ENCODE measurements at places on chromosomes 12 and 14.

GRCh38 chr12:31658471-31659086 lies 909 bp upstream of the ETFBKMT start:
- DNase-seq = no peak

GRCh38 chr12:104460041-104460719 lies 3.4 kb downstream of the CHST11 start:
- no peak for DNase-seq

GRCh38 chr14:96129128-96129736 lies 75.4 kb upstream of the BDKRB2 start:
- no peak for DNase-seq

DNA sequence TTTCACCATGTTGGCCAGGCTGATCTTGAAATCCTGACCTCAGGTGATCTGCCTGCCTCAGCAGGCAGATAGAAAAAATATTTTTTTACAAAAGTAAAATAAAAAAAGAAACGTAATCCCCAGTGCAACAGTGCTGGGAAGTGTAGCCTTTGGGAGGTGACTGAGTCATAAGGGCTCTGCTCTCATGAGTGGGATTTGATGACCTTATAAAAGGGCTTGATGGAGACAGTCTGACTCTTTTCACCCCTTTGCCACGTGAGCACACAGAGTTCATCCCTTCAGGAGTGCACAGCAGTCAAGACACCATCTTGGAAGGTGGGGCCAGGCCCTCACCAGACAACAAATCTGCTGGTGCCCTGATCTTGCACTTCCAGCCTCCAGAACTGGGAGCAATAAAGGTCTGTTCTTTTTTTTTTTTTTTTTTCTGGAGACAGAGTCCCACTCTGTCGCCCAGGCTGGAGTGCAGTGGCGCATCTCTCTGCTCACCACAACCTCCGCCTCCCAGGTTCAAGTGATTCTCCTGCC lies 24.7 kb upstream of the DYNC1H1 start:
- DNase-seq = no peak

DNA sequence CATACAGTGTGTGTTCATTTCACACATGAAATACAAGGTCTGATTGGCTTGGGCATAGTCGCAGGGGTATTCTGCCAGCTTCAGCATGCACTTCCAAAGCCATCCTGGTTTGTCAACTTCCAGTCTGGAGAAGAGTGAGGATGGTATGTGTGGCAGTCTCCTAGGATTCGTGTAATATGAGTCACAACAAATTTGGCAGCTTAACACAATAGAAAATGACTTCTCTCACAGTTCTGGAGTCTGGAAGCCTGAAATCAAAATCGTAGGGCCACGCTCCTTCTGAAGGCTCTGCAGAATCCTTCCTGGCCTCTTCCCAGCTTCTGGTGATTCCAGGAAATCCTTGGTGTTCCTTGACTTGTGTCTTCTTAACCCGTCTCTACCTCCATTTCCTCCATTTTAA lies 167.5 kb downstream of the PPM1H start:
- no peak for DNase-seq

- DNase-seq = no peak
These were observed 266.5 kb downstream of the PAWR start for GRCh38 chr12:79424109-79424721.

- DNase-seq = no peak
These were observed 15.8 kb downstream of the DIP2B start for GRCh38 chr12:50520416-50521207.

DNA sequence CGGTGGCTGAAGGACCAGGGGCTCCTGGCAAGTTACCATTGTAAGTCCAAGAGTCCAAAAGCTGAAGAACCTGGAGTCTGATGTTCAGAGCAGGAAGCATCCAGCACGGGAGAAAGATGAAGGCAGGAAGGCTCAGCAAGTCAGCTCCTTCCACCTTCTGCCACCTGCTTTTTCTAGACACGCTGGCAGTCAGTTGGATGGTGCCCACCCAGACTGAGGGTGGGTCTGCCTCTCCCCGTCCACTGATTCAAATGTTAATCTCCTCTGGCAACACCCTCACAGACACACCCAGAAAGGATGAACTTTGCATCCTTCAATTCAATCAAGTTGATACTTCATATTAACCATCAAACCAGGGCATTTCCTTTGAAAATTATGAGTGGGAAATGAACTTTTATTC lies 1272.4 kb upstream of the TMEM132C start:
- no peak for DNase-seq
